ENCODE measurements at places on chromosomes 1 and 21. TPM values are rescaled to one million over a fixed set of nuclear protein-coding genes. Genes with fewer than 3 reads are reported as not detected.

SAMSN1 gene
- total RNA-seq: not detected

CYP4A22 gene
- total RNA-seq: not detected

CLEC20A gene
- total RNA-seq: not detected

CRYBG2 gene
- total RNA-seq: not detected

SDC3 gene
- 7.7 TPM for total RNA-seq

FCRLA gene
- total RNA-seq: 3.5 TPM

KDF1 gene
- not detected for total RNA-seq

UBE2J2 gene
- 37.2 TPM for total RNA-seq

NBPF9 gene
- 26.5 TPM for total RNA-seq

CD1E gene
- total RNA-seq: not detected

ASCL5 gene
- not detected for total RNA-seq

GPR157 gene
- total RNA-seq: 5.1 TPM

PRUNE1 gene
- 4.0 TPM for total RNA-seq

CCDC27 gene
- total RNA-seq: not detected

RPTN gene
- not detected for total RNA-seq

MYCL gene
- total RNA-seq: 0.37 TPM

GSTM5 gene
- 1.00 TPM for total RNA-seq

FAM72D gene
- 1.00 TPM for total RNA-seq

LCE1E gene
- not detected for total RNA-seq

NEXN gene
- 13.5 TPM for total RNA-seq

RNU1-2 gene
- 2,224 TPM for total RNA-seq

AZIN2 gene
- 4.7 TPM for total RNA-seq

NCF2 gene
- 0.11 TPM for total RNA-seq

CAMSAP2 gene
- 32.3 TPM for total RNA-seq

IFT25 gene
- total RNA-seq: 23.0 TPM

AMY2A gene
- total RNA-seq: not detected

RBP7 gene
- total RNA-seq: not detected

AMY1B gene
- not detected for total RNA-seq

LRRC53 gene
- not detected for total RNA-seq

CFHR2 gene
- total RNA-seq: not detected

RWDD3 gene
- 14.5 TPM for total RNA-seq

TBX19 gene
- 0.33 TPM for total RNA-seq

KRTAP11-1 gene
- total RNA-seq: not detected

ZFP69B gene
- total RNA-seq: 2.2 TPM

TSPAN2 gene
- total RNA-seq: 1.7 TPM

KCNE1 gene
- total RNA-seq: 0.12 TPM

RASSF5 gene
- total RNA-seq: 0.50 TPM

TMEM51 gene
- 7.9 TPM for total RNA-seq

LORICRIN gene
- total RNA-seq: not detected

EPHA2 gene
- total RNA-seq: 30.3 TPM

OR2T29 gene
- not detected for total RNA-seq

PRRX1 gene
- 219 TPM for total RNA-seq

GPR153 gene
- total RNA-seq: 3.0 TPM

S100A12 gene
- not detected for total RNA-seq

SLC45A1 gene
- total RNA-seq: 1.5 TPM

SLC35F3 gene
- total RNA-seq: 0.12 TPM

EVA1C gene
- total RNA-seq: 15.5 TPM

NHLH1 gene
- total RNA-seq: not detected

C4BPA gene
- not detected for total RNA-seq

CCDC17 gene
- total RNA-seq: 0.77 TPM

OR2T2 gene
- total RNA-seq: not detected

GJB5 gene
- not detected for total RNA-seq

RCC2 gene
- 46.6 TPM for total RNA-seq

UMODL1 gene
- 0.12 TPM for total RNA-seq

ADGRL4 gene
- 3.7 TPM for total RNA-seq
